ENCODE measurements at places on chromosomes 7 and 10.

GRCh38 chr10:133010095-133010842, 67.9 kb upstream of the CFAP46 start:
- DNase-seq, result no peak

DNA sequence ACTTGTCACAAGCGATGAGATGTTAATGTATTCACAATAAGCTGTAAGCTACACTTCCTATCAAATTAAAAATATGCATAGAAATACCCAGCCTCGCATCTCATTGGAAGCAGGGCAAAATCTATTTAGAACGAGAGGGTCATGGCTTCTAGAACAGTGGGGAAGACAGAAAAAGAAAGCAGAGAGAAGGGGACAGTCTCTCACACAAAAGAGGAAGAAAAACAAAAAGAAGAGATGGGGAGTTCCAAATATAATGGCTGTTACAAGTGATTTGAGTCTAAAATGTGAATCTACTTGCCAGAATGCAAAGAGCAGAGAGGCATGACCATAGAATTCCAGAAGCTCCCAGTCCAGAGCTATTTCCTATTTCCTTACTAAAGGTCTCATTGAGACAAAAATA, 13.8 kb downstream of the LRRN3 start:
- no peak for DNase-seq

GRCh38 chr7:75072981-75073283, 670 bp downstream of the RCC1L start:
- no peak for DNase-seq

- no peak for DNase-seq
Observed at GRCh38 chr7:2807845-2808772, 36.0 kb downstream of the GNA12 start.

- DNase-seq, result no peak
Observed at GRCh38 chr7:137958470-137959431, 43.1 kb downstream of the CREB3L2 start.

- DNase-seq, result no peak
Observed at GRCh38 chr7:88040694-88041093, 106.6 kb downstream of the ADAM22 start.

DNA sequence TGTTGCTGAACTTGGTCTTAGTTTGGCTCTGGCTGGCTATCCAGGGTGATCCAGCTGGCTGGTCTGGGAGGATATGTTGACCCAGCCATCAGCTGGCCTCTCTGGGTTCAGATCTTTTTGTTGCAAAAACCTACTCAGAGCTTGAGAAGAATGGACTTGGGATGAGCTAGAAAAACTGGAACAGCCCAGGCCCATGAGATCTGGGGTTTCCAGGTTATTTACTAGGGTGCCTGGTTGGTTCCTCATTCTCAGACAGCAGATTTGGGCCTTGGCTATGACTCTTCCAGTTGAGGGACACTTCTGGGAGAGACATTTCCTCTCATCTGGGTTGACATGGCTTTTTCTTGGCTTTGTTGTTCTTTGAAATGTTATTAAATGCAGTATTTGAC, 116.6 kb downstream of the ADCY1 start:
- no peak for DNase-seq

- DNase-seq, result no peak
Observed at GRCh38 chr7:114083166-114084001, 164.6 kb upstream of the PPP1R3A start.

DNA sequence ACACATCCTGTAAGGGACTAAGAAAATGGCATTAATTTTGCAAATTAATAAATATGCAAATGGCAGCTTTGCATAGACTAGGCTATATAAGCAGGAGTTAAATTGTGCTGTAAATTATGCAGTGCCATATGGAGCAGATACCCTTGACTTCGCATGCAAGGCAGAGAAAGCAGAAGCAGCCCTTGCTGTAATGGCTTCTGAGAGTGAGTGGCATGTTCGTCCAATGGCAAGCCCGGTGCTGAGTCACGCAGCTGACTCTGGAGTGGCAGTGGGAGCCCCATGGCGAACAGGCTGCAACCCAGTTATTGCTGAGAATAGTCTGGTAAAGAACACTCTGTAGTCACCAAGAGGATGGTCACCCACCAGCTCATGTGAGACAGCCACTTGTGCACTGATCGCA, 1186.5 kb downstream of the TYW1 start:
- DNase-seq, result no peak

GRCh38 chr7:67725423-67725822, 728.8 kb downstream of the TYW1 start:
- DNase-seq, result no peak

- no peak for DNase-seq
Observed at GRCh38 chr7:148478551-148478950, 112.0 kb upstream of the C7orf33 start.

DNA sequence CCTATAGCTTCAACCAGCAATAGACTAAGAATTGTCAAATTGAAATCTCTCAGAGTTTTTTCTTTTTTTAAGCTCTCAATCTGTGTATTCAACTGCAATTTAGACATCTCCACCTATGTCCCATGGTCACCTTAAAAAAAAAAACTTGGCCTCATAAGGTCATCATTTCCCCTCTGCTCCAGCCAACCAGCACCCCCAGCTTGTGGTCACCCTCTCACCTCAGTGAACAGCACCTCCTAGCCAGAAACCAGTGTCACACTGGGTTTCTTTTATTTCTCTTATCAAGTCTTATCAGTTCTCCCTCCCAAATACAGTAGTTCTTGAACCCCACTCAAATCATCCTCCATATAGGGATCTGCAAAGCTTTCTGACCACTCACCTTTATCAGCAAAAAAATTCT, 4.0 kb downstream of the ITGB1 start:
- DNase-seq, result no peak

DNA sequence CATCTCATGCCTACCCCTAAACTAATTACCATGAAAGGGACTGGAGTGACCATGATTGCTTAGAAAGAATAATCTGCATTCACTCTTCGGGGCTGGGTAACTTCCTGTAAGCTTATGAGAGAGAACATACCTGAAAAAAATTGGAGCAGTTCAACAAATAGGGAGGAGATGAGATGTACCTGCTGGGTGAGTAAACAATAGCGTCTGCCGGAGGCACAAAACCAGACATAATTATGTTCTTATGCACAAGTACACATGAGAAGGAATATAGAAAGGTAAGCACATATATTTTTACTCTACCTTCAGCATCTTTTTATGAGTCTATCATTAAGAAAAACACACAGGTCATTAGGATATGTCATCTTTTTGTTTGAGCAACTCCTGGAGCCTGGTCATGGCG, 224.6 kb upstream of the FERD3L start:
- no peak for DNase-seq

- no peak for DNase-seq
Observed at GRCh38 chr10:110006358-110007160, 1.2 kb upstream of the ADD3 start.

GRCh38 chr10:11886851-11887250, 63.7 kb downstream of the PROSER2 start:
- no peak for DNase-seq

DNA sequence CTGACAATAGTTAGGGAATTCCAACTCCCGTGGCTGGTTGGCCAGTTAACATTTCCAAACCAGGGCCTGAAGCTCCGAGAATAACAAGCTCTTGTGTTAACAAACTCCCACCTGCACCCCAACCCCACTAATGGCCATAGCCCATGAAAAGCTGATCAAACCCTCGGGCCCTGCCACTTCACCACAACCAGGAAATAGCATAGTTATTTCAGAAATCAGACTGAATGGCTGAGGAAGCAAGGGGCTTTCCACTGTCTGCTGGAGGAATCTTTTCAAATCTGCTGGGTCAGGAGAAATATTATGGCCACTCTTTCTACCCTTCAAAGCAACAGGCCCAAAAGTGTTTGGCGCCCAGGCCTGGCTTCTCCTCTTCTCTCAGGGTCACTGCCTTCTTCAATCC, 145.6 kb downstream of the GLCCI1 start:
- no peak for DNase-seq

DNA sequence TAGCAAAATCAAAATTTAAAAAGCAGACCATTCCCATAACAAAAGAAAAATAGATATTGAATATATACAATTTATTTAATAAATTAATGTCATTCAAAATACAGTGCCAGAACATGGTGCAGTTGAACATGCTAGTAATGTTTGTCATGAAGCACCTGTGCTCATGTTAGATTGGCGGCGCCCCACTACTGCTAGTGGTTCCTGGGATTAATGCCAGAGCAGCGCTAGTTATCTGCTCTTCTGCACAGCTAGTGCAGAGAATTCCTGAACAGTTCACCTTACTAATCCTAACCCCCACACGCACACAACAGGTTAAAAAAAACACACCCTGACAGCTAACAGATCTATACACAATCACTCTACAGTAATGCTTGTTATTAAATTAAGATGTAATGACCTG, 23.4 kb downstream of the KBTBD2 start:
- DNase-seq, result no peak

GRCh38 chr7:66696774-66697191, 43.8 kb upstream of the RABGEF1 start:
- no peak for DNase-seq

GRCh38 chr7:28155964-28156363, 24.6 kb downstream of the JAZF1 start:
- DNase-seq, result no peak

DNA sequence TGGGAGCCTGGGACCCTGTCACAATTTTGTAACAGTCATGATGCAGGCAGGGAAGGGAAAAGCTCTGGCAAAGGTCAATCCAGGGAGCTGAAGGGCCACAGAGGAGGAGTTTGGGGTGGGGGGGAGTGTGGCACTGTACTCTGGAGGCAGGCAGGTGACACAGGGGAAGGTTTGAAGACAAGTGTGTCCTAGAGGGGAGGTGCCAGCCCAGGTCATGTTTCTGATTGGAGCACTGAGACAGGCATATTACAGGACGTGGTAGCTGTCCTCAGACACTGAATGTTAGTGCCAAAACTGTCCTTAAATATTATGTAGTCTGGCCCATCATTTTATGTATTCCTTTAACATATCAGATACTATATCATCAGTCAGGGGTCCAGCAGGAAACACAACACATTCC, 75.6 kb upstream of the LRRC4 start:
- no peak for DNase-seq

DNA sequence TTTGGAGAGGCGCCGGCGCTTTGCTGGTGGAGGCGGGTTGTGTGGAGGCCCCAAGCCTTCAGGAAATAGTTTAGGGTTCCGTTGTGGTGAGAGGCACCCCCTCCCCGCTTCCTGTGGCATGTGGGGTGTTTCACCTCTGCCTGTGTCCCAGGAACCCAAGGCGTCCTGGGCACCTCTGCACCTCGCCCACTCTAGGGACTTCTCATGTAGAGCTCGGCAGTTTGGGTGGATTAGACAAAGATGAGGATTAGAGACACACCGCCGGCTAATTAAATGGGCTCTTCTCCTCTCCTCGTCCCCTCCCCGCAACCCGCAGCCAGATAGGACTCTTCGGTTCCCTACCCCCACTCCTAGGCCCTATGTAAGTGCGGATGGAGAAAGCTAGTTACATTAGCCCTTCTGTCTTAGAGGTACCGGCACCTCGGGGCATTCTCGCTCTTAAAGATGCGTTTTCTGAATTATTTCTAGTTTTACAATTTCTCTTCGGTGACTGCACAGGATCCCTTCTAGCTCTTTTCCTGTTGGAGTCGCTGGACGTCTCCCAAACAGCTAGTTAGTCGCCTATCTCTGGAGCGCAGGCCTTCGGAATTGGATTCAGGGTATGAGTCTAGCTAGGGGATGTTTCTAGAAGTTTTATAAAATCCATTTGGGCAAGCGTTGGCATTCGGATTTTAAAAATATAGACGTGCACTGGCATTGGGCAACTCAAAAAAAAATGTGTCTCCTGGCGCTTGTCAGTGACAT, 7.8 kb downstream of the PTF1A start:
- no peak for DNase-seq

DNA sequence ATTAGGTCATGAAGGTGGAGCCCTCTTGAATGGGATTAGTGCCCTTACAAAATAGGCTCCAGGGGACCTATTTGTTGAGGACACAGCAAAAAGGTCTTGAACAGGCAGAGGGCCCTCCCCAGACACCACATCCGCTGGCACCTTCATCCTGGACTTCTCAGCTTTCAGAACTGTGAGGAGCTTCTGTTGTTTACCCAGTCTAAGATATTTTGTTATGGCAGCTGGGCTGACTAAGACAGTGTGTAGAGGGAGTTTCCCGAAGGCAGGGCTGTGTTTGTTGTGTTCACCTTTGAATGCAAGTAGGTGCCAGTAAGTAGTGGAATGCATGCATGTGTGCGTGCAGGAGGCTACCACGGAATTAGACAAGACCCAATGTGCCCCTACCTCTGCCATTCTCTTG, 106.7 kb downstream of the PTPRE start:
- no peak for DNase-seq

DNA sequence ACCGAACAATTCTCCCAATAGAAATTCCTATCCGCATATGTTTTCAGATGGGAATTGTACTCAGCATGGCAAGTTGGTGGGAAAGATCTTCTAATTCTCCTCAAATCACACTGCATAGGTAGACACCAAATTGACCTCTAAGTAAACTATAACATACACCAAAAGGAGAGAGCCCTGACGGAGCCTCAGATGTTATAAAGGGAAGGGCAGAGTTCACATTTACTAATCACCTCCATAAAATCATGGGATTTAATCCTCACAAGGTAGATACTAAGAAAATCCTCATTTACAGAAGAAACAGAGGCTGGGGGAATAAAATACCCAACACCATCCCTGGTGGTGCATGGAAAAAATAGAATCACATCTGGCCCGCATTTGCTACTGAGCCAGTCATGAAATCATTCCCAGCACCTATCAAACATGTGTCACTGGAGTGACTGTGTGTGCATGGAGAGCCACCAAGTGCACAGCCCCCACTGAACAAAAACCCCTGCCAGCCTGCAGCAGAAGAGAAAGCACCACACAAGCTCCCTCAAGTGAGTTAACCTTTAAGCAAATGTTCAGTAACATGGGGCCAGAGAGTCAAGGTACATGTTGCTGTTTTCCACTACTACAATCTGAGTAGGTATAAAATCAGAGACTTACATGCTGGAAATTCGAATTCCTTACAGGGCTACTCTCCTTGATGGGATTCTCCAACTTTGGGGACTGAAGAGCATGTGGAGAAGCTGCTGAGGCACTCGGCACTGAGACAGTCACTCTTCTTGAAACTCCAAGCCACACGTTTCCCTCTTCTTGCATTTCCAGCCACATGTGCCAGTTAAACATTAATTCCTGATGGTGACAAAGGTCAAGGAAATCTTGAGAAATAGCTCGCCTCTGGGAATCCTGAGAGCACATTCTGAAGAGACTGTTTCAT, at the start of gene DDC:
Gene DDC (minus strand): TSS at position 766 of the 919 bp plus-strand sequence. CDS start 21,320 bp downstream, outside the sequence.
- no peak for DNase-seq

GRCh38 chr7:101869901-101870290, 52.5 kb downstream of the CUX1 start:
- no peak for DNase-seq

DNA sequence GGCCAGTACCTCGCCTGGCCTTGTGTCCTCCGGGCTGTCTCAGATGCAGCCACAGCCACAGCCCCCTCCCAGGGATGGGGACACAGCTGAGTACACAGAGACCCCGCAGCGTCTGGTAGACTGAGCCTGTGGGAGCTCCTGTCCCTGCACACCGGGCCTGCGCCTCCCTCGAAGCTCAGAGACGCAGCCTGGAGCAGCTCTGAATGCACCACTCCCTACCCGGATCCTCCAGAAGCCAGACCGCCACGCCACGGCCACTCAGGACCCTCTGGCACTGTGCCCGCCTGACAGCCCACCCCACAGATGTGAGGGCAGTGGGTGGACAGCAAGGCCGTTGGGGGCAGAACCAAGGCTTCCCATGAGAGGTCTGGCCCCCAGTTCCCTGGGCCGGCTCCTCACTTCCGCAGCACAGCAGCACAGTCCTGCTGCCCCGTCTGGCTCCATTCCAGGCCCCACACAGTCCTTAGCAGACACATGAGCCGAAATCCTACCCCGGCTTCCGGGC, 40.8 kb downstream of the PAPOLB start:
- no peak for DNase-seq
